Stimulated activated CD8-positive, alpha-beta memory T cell treated with anti-CD3 and anti-CD28 coated beads, Interleukin-7, amount 100 ng/mL, for 1 hour (primary cell): ENCODE measurements at places on chromosomes 1 and 21.

- no peak for DNase-seq
Measured at GRCh38 chr1:23385119-23385621, 15.5 kb upstream of the ZNF436 start.

DNA sequence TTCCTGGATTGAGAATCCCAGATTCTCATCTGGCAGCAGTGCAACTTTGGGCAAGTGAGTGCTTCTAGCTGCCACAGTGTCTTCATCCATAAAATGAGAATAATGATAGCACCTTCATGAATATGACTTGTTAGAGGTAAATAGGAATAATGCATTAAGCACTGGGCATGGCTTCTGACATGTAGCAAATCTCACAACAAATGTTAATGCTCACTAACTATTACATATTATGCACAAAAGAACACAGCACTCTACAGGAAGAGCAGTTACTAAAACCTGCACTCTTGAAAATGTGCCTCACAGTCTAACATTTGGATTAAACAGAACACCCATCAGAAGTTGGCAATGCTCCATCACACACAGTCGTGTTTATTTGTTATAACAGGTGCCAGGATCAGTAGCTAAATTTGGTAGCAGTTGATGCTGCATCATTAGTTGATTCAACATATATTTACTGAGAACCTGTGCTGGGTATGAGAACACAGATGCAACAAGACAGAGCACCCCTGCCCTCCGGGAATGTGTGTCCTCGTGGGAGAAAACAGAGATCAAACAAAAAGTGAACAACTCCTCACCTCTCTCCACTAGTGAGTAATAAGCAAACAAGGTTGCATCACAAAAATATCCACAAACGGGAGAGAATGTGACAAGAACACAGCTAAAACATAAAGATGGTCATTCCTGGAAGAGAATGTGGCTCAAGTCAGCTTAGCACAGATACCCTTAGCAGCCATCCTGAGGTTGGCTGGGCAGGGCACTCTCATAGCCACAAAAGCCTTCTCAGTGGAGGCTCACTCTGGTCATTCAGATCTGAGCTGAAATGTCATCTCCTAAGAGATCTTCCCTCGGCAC, 26.2 kb upstream of the LBR start:
- no peak for DNase-seq

DNA sequence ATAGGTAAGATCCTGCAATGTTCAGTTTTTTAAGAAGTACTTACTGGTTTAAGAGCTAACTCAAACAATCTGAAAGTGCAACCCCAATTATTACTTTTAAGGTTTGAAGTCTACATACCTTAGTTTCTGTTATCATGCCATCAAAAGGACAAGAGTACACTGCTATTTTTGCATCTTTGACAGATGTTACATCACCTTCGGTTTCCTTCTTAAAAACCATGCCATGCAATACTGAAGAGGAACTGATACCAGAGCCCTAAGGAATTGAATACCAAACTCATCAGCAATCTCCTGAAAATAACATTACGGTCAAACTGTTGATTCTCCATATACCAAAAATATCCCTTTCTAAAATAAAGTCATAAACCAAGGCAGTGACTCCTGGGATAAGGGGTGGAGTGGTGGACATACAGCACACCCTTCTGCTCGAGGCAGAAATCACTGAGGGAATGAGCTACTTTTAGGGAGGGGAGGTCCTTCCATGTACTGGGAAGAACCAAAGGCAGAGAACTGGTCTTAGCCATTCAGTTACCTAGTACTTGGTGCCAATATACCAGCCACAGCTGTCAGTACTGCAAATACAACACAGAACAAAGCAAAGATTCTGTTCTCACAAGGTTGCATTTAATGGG, 8.5 kb downstream of the CCT8 start:
- no peak for DNase-seq

GRCh38 chr1:180962178-180962577, 49.5 kb downstream of the KIAA1614 start:
- DNase-seq: no peak

DNA sequence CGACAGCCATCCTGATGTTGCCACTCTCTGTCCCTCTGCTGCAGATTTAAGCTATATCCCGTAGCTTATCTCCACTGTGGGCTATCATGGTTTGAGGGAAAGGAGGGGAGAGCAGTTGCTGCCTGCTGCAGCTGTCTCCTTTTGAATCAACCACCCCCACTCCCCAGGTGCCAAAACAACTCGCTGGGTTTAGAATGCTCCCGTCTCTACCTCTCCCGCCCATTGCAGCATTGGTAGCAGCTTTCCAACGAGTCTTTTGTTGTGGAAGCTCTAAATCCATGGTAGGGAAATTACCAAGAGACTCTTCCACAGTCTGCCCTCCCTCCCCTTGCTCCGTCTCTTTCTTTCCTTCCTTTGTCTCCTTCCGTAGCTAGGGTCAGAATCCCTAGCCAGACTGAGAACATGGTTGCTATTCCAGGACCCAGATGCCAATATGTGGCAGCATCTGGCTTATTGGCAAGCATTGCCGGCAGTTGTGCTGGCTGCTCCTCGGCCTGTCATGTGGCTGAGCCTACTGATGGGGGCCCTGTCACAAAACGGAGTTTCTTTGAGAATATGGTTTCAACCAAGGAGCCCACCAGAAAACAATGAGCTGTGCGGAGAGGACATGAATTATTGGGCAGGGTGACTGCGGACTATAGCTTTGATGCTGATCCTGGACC, 230.7 kb downstream of the RPS6KC1 start:
- no peak for DNase-seq
